ENCODE measurements at places on chromosomes 12 and 14.
A peak's percentile ranks its signal among the peaks of the same experiment; 100 is the strongest.

GRCh38 chr14:61887628-61888027 is 125.4 kb downstream of the SNAPC1 start:
- DNase-seq, result no peak

- DNase-seq, result no peak
These were observed 100.7 kb downstream of the PPP2R5C start for GRCh38 chr14:101862177-101862576.

DNA sequence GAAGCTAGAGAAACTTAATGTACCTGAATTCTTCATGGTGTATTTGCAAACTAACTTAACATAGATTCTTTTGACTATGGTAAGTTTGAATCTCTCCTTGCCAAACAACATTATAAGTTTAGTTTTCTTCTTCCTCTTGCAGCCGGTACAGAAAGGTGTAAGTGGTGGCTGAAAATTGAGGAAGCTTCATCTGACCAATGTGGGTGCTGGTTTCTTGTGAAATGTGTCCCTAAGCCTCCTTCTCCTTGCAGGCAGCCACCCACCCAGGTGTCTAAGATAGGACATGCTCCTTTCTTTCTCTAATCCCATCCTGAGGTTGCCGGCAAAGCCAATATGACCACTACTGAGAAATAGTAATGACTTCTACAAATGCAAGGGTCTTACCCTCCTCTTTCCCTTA is 20.6 kb downstream of the GSG1 start:
- DNase-seq, result no peak

DNA sequence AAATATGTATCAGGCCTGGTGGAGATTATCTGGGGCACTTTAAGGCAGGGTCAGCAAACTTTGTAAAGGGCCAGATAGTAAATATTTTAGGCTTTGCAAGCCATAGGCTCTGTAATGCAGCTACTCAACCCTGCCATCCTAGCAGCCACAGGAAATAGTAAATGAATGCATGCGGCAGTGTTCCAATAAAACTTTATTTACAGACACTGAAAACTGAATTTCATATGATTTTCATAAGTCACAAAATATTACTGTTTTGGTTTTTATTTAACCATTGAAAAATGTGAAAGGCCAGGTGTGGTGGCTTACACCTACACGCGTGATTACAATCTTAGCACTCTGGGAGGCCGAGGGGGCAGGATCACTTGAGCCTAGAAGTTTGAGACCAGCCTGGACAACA is 3.2 kb upstream of the CAMKK2 start:
- no peak for DNase-seq

DNA sequence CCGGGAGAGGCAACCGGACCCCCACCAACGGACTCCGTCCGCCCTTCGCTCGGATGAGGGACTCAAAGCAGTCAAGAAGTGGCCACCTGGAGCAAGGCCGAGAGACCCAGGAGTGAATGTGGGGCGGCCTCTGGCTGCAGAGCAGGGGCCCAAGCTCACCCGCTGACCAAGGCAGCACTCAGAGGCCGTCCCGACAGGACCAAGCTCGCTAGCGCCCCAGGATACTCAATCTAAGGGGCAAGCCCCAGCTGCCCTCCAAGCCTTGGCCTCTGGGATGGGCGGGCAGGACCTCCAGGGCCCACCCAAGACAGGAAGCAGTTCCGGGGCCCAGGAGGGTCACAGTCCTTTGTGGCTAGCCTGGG is 936 bp downstream of the AKT1 start:
- DNase-seq, result no peak

DNA sequence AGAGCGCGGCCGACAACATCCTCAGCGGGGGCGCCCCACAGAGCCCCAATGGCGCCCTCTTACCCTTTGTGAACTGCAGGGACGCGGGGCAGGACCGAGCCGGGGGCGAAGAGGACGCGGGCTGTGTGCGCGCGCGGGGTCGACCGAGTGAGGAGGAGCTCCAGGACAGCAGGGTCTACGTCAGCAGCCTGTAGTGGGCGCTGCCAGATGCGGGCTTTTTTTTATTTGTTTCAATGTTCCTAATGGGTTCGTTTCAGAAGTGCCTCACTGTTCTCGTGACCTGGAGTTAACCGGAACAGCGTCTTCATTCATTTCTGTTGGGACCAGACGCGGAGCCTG is 103.8 kb upstream of the FKBP4 start:
- DNase-seq, result no peak

- no peak for DNase-seq
These were observed 27.6 kb downstream of the KITLG start for GRCh38 chr12:88552610-88553079.

DNA sequence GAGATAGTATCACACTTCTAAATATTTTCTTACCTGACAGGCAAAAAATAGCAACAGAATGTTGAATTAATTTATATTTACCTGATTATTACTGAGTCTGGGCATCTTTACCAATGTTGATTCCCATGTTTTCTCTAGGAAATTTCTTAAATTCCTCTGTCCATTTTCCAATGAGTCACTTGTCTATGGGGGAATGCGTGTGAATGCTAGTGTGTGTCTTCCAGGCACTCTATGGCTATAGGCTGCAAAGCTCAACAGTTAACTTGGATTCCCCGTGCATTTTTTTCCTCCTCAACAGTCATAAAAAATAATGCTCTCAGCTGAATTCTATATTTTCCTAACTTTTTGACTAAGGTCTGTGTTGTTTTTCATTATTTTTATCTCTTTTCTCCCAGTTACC is 1385.8 kb upstream of the FLRT2 start:
- peak; percentile 10 for DNase-seq

DNA sequence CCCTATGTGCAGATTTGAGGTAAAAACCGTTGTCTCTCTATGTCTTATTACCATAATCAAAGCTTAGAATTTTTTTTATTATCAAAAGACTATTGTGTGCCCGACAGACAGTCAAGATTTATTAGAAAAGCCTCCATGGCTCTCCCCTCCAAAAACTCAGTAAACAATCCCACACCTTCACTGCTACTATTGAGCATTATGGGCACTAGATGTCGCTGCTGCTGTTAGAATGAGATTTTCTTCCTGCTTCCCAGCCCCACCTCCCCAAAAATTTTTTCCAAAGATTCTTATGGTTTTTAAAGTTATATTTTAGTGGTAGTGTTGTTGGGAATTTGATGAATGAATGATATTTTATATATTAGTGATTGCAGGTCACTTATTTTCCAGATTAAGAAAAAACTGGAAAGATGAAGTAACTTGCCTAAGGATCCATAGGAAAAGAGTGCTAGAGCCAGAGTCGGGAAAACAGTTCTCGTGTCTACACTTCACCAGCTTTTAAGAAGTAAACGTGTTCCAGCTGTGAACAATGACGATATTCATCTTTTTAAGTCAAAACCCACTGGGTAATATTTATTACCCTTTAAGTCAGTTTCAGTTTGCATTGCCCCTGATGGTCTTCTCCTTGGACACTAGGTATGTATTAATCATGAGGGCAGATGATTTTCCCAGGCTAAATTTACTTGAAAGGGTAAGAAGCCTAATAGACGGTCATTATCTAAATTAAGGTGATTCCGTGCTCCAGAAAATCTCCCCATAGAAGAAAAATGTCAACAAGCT is 12.2 kb upstream of the FOXG1 start:
- peak; percentile 30 for DNase-seq

- no peak for DNase-seq
These were observed 15.6 kb downstream of the TSPAN9 start for GRCh38 chr12:3092764-3093163.

- DNase-seq, result no peak
These were observed 21.9 kb downstream of the PIGH start for GRCh38 chr14:67577909-67578749.

- DNase-seq, result no peak
These were observed 418.9 kb downstream of the ZFP36L1 start for GRCh38 chr14:68373847-68374444.

DNA sequence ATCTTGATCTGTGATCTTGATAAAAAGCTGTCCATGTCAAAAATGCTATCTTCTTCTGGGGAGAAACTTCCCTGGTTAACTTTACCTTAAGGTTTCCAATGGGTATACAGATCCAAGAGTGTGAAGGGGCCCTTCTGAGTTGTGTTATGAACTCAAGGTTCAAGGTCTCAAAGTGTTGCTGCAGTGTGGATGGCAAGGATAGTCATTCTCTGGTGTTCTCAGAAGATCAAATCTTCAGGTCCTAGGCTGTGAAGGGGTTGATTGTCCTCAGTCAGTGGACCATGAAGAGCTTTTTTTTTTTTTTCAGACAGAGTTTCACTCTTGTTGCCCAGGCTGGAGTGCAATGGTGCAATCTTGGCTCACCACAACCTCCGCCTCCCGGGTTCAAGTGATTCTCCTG is 114.4 kb downstream of the SPTSSA start:
- DNase-seq, result no peak

DNA sequence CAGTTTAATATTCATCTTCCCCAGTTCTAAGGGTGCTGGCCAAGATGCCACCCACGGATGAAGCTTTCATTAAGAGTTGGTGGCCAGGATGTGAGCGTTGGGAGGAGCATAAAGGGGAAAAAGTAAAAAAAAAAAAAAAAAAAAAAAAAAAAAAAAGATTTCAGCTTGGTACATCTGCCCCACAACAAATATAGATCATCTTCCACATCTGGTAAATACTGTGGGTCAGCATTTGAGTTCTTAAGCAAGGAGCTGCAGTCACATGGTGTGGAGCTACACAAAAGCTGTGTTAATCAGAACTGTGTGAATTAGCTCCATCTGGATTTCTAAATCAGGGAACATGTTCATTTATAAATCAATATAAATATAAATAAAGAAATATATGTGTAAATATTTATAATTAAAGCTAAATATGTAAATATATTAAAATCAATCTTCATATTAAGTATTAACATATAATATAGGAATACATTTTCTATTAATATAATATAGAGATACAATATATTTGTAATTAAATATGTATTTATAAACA is 262.3 kb downstream of the NUAK1 start:
- DNase-seq, result no peak

GRCh38 chr12:120194226-120194533 is 335 bp downstream of the GCN1 start:
- DNase-seq, result no peak

DNA sequence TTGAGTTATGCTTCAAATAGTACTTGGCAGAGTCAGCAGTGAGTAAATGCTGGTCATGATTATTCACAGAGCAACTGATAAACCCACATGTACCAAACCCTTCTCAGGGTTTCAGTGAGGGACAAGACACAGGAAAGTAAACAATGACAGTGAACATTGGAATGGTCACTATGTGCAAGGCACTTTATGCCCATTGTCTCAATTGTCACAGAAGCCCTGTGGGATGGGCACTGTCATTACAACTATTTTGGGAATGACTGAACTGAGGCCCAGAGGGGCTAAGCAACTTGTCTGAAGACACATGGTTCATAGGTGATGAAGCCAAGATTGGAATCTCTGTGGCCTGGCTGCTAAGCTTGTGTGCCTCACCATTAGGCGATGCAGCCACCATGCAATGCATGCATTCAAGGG is 238.5 kb downstream of the RBM19 start:
- DNase-seq, result no peak

GRCh38 chr14:70096866-70097265 is 91.9 kb downstream of the SLC8A3 start:
- no peak for DNase-seq

DNA sequence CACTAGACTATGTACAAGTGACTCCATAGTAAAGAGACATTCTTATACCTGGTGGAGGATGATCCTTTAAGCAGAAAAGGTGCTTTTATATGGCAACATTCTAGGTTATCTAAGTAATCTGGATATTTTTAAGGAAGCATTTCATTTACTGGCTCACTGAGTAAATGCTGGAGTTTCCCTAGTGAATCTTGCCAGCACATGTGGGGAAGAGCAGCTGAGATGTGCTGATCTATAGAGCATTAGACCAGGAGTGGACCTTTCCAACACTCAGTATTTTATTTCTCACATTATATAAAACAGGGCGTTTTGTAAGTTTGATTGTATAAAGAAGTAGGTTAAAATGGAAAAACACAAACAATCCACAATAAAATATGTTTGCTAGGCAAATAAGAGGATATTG is 478.5 kb downstream of the ATP23 start:
- DNase-seq, result no peak

DNA sequence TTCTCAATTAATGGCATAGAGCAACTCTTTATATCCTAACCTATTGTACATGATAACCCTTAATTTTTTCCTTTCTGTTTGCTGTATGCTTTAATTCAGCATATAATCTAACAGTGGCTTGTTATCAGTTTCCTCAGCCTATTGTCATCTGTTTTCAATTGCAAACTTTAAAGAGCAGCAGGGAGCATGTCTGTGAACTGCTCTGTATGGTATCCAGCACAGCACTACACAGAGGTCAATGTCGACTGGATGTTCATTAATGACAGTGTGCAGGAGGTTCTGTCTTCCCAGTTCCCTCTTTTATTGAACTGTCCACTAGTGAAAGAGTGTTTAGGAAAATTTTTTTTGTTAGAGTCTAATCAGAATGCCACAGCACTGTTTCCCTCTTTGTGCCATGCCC is 609.1 kb downstream of the SOX5 start:
- no peak for DNase-seq

DNA sequence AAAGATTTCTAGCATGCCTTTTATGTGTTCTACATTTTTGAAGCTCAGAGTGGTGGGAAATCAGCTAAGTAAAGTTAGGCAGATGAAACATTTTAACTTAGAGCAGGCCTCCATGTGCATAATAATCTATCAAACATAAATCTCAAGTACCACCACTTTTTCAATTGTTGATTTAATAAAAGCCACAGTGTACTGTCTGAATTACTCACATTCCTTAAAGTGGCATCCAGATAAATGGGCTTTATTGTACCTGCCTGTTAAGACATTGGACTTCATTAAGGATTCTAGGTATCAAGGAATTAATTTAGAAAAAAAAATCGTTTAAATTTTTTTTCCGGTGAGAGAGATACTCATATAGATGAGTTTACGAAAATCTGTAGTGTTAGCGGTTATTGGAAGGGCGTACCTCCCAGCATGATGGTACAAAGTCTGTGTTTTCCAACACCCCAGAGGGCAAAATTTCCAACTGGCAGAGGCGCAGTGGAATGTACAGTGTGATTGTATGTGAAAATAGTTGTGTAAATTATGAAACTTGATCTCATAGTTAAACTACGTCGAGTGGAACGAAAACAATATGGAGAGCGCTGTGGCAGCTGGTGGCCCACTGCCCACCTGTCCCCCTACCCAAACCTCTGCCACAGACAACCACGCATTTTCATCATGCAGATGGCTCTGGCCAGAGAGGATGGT is 25.0 kb downstream of the ELK3 start:
- DNase-seq, result no peak

- DNase-seq, result no peak
These were observed at the start of gene SCN8A for GRCh38 chr12:51591016-51591901. Gene SCN8A, plus strand, starts transcription at chr12:51591233. Its CDS starts 71,585 bp downstream, at chr12:51662818.

- DNase-seq, result no peak
These were observed 1.2 kb downstream of the ANKRD9 start for GRCh38 chr14:102508410-102508773.

DNA sequence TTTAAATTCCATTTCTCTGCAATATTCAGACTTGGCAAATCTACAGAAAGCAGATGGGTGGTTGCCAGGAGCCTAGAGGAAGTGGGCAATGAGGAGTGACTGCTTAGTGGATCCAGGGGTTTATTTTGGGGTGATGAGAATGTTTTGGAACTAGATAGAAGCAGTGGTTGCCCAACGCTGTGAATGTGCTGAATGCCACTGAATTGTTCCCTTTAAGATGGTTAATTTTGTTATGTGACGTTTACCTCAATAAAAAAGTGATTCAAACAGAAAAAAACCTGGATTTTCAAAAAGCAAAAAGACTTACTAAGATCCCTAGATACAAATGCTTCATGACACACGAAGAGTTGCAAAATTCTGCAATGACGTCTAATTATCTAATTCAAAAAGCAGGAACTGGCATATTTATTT is 34.2 kb downstream of the DAO start:
- DNase-seq, result no peak

GRCh38 chr12:132489602-132490266 is at the start of gene FBRSL1:
Gene FBRSL1, plus strand, starts transcription at chr12:132490151.
- DNase-seq, result peak; percentile 76

- DNase-seq, result peak; percentile 19
These were observed 898.4 kb downstream of the SLC16A7 start for GRCh38 chr12:60494244-60494643.
